ENCODE measurements at places on chromosomes 4 and X.

DNA sequence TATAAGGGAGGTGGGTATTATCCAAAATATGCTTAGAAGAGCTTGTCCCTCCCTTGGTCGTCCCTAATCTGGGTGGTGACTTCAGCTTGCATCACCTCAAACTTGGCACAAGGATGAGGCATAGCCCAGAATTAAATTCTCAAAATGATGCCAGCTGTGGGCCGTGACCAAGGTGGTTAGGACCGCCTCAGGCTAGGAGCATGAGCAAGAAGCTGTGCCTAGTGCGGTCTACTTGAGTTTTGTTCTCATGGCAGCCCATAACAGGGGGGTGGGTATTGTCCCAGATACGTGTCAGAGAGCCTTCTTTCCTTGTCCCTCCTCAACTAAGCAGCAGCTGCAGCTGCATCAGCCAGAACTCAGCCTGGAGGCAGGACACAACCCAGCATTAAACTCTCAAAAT is 2620.0 kb downstream of the PCDH7 start:
- DNase-seq = no peak

- no peak for DNase-seq
These were observed 72.0 kb downstream of the QRFPR start for GRCh38 chr4:121308828-121309227.

DNA sequence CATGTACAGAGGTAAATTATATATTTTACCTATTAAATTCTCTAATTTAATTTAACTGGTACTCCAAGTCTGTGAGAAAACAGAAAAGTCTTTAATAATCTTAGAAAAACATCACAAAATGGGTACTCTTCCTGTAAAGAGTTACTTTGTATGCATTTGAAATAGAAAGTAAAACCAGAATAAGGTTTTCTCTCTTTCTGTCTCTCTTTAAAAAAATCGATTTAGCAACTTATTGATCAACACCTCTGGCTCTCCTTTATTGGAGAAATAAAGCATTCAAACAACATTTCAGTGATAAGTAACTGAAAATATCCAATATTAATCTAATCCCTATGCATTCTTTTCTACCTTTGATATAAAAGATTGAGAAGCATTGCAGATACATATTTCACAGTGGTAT is 27.4 kb downstream of the ATOH1 start:
- no peak for DNase-seq

GRCh38 chr4:180809439-180809838 is 1433.8 kb upstream of the TENM3 start:
- DNase-seq = peak; percentile 18

Data from A172 (cell line).